ENCODE measurements at places on chromosomes 5 and 9. TPM values are rescaled to one million over a fixed set of nuclear protein-coding genes. Genes with fewer than 3 reads are reported as not detected.

DNA sequence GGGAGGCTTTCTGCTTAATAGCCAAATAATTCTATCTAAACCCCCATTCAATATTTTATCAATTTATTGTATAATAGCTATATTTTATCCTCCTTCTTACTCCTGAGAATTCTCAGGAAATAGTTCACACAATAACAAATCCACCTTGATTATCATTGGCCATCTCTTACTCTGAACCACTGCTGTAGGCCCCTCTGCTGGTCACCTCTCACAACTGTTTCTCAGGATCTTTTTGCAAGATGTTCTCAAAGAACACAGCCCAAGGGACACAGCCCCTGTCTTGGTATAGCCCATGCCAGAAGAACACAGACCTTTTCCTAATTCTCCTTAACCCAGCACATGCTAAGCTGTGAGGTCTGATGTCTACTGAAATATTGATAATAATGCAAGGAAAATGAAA is 74.9 kb upstream of the HTR4 start:
- H3K4me1 ChIP-seq, result peaks cover 20% of the 10 kb centered on the region
- no peaks in the 10 kb centered on the region for H3K36me3 ChIP-seq
- no peak overlapping the region for H3K27ac ChIP-seq

DNA sequence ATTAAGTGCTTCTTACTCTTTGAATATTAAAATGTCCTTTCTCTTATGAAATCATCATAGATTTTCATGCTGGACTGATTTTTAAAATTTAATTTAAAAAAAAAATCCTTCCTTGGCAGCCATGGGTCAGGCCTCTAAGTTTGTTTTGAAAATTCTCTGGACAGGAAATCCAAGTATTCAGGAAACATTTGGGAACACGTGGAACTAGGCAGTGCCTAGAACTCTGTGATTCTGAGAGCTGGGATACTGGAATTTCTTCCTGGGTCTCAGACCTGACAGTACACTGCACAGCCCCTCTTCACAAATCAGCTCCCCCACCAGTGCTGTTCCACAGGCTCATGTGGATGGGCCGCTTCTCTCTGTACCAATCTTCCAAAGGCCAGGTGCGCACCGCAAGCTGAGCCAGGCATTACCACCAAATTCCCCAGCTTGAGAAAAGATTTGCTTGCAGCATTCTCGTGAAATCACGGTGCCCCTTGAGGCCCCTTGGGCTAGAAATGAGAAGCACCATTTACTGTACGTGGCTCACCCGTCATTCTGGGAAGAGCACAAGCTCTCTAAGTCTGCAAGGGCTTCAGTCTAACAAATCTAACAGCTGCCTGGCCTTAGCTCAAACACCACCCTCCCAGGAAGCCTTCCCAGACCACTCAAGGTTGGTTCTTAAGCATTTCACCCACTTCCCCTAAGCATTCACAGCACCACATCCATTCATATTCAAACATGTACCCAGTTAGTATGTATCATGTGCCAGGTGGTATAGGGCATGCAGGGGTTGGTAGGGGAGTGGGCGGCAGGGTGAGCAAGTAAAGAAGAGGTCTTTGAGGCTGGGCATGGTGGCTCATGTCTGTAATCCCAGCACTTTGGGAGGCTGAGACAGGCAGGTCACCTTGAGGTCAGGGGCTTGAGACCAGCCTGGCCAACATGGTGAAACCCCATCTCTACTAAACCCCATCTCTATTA is 26.5 kb downstream of the B4GALT1 start:
- no peaks in the 10 kb centered on the region for H3K27me3 ChIP-seq
- peak overlapping the region; percentile 82 for H3K4me3 ChIP-seq
- peaks cover 80% of the 10 kb centered on the region for H3K4me1 ChIP-seq
- DNase-seq, result no peak
- peaks cover 10% of the 10 kb centered on the region for H3K36me3 ChIP-seq
- H3K27ac ChIP-seq, result peak overlapping the region; percentile 97

- no peaks in the 10 kb centered on the region for H3K27me3 ChIP-seq
- no peak overlapping the region for H3K4me3 ChIP-seq
- no peak overlapping the region for H3K27ac ChIP-seq
- H3K4me1 ChIP-seq, result no peaks in the 10 kb centered on the region
- H3K36me3 ChIP-seq, result no peaks in the 10 kb centered on the region
- no peak for DNase-seq
Observed at GRCh38 chr5:23626961-23627360, 119.6 kb downstream of the PRDM9 start.

GRCh38 chr5:97266576-97266975 is 83.5 kb upstream of the RIOK2 start:
- H3K36me3 ChIP-seq, result no peaks in the 10 kb centered on the region
- no peaks in the 10 kb centered on the region for H3K27me3 ChIP-seq
- DNase-seq, result no peak
- H3K4me3 ChIP-seq, result no peak overlapping the region
- H3K27ac ChIP-seq, result no peak overlapping the region

DNA sequence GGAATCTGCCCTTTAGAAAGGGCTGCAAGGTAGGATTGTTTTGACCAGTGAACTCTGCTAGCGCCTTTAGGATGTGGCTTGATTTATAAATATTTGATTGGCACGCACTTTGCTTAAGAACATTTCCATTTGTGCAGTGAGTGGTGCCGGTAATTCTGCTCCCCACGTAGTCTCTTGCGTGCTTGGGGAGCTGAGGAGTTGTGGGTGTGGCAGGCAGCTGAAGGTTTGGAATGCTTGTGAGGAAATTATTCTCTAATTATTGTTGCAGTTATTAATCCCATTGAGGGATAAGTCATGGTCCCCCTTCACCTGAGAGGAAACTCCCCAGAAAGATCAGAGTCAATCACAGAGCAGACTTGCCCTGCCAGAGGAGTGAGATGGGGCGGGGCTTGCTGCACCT is 76.7 kb downstream of the FGF1 start:
- DNase-seq, result no peak
- peaks cover 63% of the 10 kb centered on the region for H3K27me3 ChIP-seq
- peaks cover 6% of the 10 kb centered on the region for H3K4me1 ChIP-seq

DNA sequence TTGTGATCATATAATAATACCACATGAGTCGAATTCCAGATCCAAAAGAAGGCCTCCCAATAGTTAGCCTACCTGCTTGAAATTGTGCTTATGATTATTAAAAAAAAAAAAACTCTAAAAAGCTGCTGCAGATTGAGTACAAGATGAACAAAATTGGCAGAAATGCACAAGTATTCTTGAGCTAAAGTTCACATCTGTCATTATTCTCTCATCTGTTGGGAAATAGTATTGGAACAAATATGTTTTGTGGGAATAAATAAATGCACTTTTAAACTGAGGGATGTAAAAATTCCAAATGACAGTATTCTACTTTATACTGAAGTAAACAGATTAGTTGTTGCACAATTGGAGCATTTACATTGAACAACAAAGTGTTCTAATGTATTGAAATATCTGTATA is 15.7 kb downstream of the DAB2 start:
- no peaks in the 10 kb centered on the region for H3K4me1 ChIP-seq
- H3K27ac ChIP-seq, result no peak overlapping the region
- no peak overlapping the region for H3K4me3 ChIP-seq
- peaks cover 68% of the 10 kb centered on the region for H3K27me3 ChIP-seq
- no peak for DNase-seq

DNA sequence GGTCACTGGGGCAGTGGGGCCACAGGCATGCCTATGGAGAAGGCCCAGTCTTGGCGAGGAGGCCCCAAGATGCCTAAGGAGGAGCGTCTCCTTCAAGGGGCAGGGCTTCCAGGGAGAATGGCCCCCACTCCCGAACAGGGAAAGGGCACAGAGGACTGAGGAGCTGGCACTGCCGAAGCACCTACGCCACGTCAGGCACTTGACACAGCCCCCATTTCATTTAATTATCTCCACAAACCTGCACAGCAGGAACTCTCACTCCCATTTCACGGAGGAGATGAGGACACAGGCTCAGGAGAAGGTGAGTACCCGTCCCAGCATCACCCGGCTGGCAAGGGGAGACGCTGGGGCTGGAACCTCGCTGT is 26.0 kb downstream of the EGR1 start:
- DNase-seq, result no peak
- H3K4me1 ChIP-seq, result peaks cover 9% of the 10 kb centered on the region
- no peaks in the 10 kb centered on the region for H3K36me3 ChIP-seq
- no peak overlapping the region for H3K27ac ChIP-seq

DNA sequence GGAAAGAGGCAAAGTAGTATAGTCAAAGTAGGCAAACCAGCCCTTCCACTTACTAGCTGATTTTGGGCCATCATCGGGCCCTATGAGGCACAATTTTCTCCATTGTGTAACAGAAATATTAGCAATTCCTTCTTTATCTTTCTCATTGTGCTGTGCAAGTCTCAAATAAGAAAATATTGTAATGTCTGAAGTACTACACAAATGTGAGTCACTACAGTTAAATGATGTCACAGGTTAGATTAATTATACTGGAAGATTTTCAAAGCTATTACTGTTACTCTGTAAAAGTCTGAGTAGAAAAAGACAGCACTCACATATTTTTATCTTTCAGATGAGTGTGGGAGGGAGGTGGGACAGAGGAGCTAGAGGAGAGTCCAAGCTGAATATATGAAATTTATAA is 12.4 kb upstream of the TMC1 start:
- no peaks in the 10 kb centered on the region for H3K36me3 ChIP-seq
- no peak overlapping the region for H3K27ac ChIP-seq
- no peaks in the 10 kb centered on the region for H3K27me3 ChIP-seq
- no peak overlapping the region for H3K4me3 ChIP-seq

GRCh38 chr9:109455391-109455790 is 42.7 kb downstream of the PTPN3 start:
- H3K36me3 ChIP-seq, result peaks cover 2% of the 10 kb centered on the region
- H3K4me1 ChIP-seq, result no peaks in the 10 kb centered on the region
- peaks cover 65% of the 10 kb centered on the region for H3K27me3 ChIP-seq
- no peak overlapping the region for H3K27ac ChIP-seq
- no peak for DNase-seq

DNA sequence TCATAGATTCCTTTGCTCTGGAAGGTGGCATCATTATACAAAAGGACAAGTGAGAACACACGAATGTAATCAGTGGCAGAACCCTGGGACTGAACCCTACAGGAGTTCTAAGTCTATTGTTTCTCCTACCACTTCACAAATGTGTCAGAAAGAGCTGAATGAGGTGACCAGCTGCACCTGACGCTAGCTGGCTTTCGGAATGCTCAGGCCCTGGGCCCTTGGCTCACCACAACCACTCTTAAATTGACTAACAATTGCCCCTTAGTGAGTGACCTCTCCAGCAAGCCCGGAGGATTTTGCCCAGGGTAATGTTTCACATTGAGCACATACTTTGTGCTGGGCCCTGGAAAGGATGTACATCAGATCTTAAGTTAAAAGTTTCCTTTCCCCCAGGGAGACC is 41.2 kb upstream of the ABCA1 start:
- H3K36me3 ChIP-seq, result no peaks in the 10 kb centered on the region
- peaks cover 21% of the 10 kb centered on the region for H3K4me1 ChIP-seq
- no peak for DNase-seq
- peaks cover 13% of the 10 kb centered on the region for H3K27me3 ChIP-seq

DNA sequence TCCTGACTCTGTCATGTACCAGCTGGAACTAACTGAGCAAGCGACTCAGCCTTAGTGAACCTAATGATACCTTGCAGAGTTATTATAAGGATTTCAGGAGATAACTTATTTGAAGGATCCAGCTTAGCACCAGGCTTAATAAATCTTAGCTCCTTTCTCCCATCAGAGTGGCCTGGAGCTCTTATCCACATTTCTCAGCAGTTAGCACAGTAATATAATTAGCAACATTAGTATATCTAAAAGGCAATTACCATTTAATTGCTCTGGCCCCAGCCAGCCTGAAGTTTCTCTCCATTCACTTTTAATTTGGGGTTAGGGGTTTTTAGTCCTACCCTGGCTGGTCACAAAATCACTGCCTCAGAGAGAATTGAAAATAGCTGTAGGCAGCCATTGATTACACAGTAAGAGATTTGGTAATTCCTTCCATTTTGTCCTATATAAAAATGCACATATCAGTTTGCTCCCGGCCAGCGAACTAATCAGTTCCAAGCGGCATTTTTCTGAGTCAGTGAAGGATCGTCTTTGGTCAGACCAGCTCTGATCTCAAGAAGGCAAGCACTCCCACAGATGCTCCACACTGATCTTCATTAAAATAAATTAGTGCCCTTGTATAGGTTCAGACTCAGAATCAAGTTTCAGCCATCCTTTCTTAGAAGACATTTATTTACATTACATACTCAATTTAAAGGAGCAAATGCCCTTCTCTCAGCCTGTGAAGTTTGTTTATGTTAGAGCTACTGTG is 56.6 kb downstream of the SNCAIP start:
- no peaks in the 10 kb centered on the region for H3K27me3 ChIP-seq
- no peaks in the 10 kb centered on the region for H3K4me1 ChIP-seq
- H3K4me3 ChIP-seq, result no peak overlapping the region
- DNase-seq, result no peak
- H3K36me3 ChIP-seq, result no peaks in the 10 kb centered on the region

DNA sequence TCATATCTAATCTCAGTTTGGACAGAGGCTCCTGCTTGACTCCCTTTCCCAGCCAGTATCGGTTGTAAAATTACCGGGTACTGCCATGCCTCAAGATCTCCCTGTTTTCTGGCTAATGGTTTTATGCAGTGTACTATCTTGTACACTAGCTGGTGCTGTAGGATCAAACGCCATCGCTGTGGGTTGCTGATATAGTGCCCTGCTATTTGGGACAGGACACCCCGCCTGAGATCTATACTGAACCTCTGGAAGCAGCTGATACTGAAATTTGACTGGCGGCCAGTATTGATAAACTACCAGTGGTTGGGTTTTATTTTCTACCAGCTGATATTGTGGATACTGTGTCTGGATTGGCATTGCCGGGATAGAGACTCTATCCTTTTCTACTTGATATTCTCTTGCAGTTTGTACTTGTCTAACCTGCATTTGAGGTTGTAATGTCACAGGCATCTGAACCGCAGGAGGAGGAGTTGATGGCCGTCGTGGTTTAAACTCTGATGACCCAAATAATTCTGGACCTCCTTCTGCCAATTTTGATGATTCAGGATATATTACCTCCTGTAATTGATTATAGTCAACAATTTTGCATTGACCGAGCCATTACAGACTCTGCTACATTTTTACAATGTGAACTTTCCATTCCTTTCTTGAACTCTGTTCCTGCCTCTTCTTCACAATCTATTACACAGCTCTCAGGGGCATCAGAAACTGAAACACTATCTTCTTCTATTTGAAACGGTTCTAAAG is 112.5 kb upstream of the LARP1 start:
- H3K27ac ChIP-seq, result no peak overlapping the region
- DNase-seq, result no peak
- no peak overlapping the region for H3K4me3 ChIP-seq
- peaks cover 15% of the 10 kb centered on the region for H3K27me3 ChIP-seq
- H3K36me3 ChIP-seq, result peaks cover 6% of the 10 kb centered on the region
- peaks cover 10% of the 10 kb centered on the region for H3K4me1 ChIP-seq

- no peak overlapping the region for H3K27ac ChIP-seq
- no peak overlapping the region for H3K4me3 ChIP-seq
Observed at GRCh38 chr5:123283031-123283430, 140.2 kb downstream of the CEP120 start.

- H3K4me1 ChIP-seq, result peaks cover 5% of the 10 kb centered on the region
- no peaks in the 10 kb centered on the region for H3K36me3 ChIP-seq
- no peak for DNase-seq
Observed at GRCh38 chr5:135243556-135244285, 155.3 kb downstream of the MACROH2A1 start.

The PCA3 gene
- total RNA-seq, result not detected

The MAP1B gene
- total RNA-seq, result 1.4 TPM

The SOHLH1 gene
- not detected for total RNA-seq

The HRH2 gene
- total RNA-seq, result 2.8 TPM

The SLC6A7 gene
- total RNA-seq, result not detected

The UGT3A2 gene
- not detected for total RNA-seq

The TAS2R1 gene
- not detected for total RNA-seq
